ENCODE measurements at places on chromosomes 12 and 14.

- DNase-seq: no peak
These were observed 25.2 kb downstream of the LTBP2 start for GRCh38 chr14:74586681-74587362.

DNA sequence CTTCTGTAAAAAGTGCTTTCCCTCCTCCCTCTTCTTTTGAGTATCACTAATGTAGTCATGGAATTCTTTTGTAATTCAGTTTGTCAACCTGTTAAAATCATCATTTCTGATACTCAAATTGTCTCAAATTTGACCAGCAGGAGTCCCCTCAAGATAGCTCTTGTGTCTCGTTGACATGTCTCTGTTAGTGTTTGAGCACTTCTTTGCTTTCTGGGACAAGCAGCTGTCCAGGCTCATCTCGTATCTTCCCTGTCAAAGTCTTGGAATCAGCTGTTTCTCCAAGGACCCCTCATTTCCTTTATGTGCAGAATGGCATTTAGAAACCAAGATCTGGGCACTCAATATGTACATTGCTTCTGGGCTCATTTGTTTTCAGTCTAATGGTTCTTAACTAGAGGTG, 10.7 kb downstream of the CIPC start:
- DNase-seq: no peak

DNA sequence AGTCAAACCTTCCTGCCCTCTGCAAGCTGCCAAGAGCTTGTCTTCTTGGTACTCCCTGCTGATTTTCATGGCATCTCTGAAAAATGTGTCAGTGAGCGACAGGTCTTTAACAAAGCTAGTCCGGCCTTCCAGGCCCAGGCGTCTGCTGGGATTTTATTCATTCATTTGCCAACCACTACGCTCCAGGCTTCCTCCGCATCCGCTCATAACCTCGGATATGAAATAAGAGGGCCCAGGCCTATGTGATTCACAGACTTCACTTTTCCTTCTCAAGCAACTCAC, 13.8 kb downstream of the TSPAN9 start:
- DNase-seq: no peak

GRCh38 chr12:116959845-116960514, 49.2 kb downstream of the FBXW8 start:
- no peak for DNase-seq

GRCh38 chr14:59020382-59020781, 168.1 kb upstream of the DAAM1 start:
- no peak for DNase-seq

DNA sequence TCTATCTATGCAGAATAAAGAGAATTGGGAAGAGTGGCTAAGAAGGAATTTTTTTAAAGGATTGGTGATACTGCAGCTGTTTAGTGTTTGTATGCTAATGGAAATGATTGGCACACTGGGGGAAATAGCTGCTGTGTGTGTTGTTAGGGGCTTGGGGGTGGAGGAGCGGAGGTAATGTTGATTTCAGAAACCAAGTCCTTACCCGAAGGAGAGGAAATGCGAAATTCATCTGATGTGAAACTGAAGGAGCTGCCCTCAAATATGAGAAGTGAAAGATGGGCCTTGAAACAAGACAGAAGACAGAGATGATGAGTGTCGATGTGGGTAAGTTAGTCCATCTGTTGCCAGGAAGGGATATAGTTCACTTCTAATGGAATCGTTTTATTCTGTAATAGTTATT, 21.2 kb upstream of the RNASE12 start:
- no peak for DNase-seq

DNA sequence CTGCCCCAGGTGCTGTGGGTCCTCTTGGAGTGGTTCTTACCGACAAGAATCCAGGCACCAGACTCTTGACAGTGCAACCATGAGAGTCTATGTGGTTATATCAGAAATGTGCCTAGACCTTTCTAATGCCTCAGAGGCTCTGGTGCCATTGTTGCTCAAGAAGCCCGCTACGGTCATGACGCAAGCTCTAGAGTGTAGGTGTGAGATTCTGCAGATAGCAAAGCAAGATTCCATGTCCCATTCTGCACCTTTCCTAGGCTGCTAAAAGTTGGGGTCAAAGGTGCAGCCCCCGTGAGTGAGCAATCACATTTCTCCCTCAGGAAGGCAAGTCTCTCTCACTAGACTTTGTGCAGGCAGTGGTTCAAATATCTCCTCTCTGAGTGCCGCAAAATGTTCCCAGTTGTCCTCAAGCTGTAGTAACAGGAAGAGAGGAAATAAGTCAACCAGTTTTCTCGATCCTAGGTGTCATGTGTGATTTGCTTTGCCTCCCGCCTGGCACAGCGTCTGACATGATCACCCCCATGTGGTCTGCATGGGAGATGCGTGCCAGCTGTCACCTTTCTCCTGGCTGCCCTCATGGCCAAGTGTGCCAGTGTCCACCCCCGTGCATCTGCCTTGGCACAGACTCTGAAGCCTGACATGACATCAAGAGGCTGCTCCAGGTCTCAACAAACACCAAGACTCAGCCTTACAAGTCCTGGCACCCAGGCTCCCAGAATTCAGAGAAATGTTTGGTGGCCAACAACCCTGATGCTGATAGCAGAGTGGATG, 122.5 kb upstream of the COCH start:
- DNase-seq: no peak

DNA sequence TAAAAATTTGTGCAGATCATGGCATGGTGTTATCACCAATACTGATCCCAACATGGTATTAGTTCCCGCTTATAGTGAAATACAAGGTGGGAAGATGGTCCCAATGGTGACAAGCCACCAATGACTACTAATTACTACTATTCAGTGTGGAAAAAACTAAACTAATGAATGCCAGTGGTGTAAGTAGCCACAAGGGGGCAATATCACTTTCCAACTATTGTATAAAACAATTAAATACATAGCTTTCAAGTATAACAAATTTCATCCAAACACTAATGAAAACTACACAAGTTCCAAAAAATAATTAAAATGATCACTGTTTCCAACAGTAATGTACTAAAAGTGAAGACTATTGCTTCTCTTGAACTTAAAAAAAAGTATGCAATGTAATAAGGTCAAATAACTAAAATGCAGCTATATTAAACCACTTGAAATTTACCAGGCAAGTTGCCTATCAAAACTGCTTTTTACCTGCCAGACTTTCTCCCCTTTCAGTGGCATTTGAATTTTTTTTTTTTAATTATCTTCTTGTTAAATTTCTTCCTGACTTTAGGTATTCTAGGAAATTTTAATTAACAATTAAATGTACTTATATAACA, 58.0 kb downstream of the PAPLN start:
- DNase-seq: no peak

DNA sequence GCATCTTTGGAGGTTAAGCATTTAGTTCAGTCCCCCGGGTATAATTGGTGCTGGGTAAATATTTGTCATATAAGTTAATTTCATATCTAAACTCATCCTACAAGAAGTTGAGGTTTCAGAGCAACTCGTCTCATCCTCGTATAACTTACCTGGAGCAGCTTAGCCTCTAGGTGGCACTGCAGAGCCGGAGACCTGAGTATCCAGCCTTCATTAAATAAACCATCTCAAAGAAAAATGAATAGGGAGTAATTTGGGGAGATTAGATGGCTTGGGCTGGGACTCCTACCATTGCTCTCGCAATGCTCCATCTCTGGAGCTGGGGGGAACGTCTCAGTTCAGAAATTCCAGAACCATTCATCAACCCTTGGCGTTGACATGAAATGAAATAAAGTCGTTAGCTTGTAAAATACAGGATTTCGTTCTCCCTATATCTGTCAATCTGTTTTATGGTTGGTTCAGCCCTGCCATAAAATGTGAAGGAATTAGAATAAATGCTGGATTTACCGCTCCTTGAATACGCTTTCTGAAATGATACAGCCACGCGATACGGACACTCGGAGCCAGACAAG, 122.9 kb upstream of the TMEM132D start:
- no peak for DNase-seq

- DNase-seq: no peak
These were observed 57.9 kb upstream of the SLC38A2 start for GRCh38 chr12:46430340-46430948.

DNA sequence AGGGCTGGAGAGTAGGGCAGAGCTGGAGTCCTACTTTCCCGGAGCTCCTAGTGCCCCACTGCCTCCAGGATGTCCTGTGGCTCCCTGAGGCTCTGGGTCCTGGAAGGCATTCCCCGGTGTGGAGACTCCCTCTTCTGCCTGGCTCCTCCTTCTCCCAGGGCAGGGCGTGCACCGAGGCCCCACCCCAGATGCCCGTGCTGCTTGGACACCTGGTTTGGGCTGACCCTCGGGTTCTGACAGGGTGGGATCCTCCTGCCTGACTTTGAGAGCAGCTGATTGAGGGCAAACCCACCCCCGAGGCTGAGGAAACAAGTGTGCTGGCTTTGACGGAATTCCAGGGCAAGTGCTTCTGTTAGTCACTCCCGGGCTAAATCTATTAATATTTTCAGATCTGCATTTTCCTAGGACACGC, 15.4 kb downstream of the TEAD4 start:
- DNase-seq: no peak

DNA sequence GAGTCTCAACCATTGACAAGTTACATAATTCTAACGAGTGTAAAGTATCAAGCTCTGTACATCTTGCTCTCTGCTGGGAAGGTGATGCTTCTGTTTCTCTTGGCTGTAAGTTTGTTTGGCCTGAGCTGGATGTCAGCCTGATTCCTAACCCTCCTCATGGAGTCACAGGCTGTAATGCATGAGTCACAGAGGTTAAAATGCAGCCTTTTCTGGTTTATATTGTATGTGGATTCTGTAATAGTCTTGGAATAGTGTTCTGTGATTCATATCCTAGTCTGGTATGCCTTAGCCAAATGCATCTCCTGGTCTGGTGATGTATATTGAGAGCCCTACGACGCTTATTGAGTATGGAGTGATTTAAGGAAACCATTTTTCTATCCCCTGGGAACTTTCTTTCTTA, 104.5 kb upstream of the FRMD6 start:
- DNase-seq: no peak

DNA sequence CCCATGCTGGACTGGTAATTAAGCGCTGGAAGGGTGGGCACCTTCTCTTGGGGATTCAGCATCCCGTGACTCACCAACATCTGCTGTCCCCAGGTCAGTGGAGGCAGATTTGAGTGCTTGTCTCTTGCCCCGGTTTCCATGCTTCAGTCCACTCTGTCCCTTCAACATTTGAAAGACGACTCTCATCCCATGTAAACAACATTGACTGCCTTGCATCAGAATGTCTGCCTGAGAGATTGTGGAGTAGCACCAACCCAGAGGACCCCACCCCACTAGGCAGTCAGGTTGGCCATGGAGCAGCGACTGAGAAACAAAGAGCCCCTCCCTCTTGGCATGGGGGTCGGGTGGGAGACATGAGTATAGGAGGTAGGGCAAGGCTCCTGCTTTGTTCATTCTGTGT, 4.9 kb upstream of the STAC3 start:
- no peak for DNase-seq

- no peak for DNase-seq
These were observed 77.6 kb upstream of the PRKD1 start for GRCh38 chr14:30005114-30005808.

DNA sequence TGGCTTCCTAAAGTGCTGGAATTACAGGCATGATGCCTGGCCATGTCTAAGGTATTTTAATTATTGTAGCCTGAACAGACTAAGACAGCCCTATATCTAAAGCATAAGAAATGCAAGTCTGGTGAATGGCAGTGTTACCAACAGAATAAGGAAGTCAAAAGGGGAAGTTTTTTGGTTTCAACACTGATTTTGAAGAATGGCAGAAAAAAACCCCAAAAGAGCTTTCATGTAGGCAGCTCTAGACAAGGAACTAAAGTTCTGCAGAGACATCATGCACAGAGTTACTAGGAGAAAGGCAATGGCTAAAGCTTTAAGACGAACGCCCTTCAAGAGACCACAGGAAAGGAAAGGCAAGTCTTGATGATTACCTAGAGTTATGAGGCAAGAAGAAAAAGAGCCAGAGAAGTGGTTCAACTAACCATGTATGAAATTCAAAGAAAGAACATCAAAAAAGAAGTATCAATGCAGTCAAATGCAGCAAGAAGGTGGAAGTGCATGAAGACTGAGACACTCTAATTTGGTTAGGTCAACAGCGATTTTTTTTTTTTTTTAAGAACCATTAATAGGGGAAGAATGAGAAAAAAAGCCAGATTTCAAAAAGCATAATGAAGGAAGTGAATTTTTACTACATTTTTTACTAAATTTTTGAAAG, 50.8 kb downstream of the RPS6KA5 start:
- DNase-seq: no peak

DNA sequence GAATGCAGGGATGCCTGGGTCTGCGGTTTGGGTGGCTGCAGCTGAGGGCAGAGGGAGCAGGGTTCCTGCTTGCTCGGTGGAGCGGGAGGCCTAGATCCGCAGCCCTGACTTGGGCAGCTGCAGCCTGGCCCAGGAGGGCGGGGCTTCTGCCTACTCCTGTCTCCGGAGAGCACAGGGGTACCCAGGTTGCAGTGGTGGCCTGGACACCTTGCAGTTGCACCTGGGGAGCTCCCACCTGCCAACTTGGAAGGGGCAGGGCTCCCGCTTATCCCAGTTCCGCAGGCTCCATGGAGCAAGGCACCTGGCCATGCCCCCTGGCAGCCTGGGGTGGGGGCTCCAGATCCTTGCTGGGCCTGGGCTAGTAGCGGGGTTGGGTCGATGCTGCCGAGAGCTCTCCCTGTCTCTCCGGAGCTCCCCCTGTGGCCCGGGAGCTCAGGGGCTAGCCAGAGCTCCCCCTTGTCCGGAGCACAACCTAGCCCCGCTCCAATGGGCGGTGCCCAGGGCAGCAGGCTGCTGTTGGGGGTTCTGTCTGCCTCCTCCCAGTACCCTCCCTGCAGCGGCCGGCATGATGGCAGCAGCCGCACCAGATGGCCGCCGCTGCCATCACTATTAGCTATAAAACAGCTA, 136.4 kb downstream of the PTPRR start:
- DNase-seq: no peak

- no peak for DNase-seq
These were observed 682 bp upstream of the TRIP11 start for GRCh38 chr14:92040431-92041051.

DNA sequence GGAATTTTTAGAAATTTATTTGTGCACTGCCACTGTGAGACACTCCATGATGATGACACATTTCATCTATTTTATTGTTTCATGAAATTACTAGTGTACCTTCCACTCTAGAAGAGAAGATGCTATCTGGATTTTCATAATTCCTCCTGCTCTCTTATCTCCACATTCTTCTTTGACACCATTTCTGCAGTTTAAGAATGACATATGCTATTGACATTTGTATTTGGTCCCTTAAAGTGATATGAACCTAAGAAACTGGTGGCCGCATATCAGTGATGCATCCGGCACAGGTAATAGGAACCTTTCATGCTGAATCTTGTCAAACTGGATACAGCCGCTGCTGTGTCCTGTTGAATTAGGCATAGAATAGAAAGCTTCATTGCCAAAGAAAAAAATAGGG, 696.3 kb downstream of the TMEM121 start:
- no peak for DNase-seq

- no peak for DNase-seq
These were observed 1.2 kb upstream of the LRP1-AS start for GRCh38 chr12:57148469-57149244.

- no peak for DNase-seq
These were observed 1568.2 kb upstream of the SEL1L start for GRCh38 chr14:83101846-83102245.

Measured in stimulated activated CD8-positive, alpha-beta memory T cell treated with anti-CD3 and anti-CD28 coated beads, Interleukin-7, amount 100 ng/mL, for 1 hour (primary cell).